ENCODE measurements at places on chromosomes 7 and 10.

- DNase-seq: no peak
Measured at GRCh38 chr10:71973777-71974488, 9.7 kb downstream of the CHST3 start.

GRCh38 chr10:68043030-68043429 lies 32.1 kb downstream of the HERC4 start:
- no peak for DNase-seq

DNA sequence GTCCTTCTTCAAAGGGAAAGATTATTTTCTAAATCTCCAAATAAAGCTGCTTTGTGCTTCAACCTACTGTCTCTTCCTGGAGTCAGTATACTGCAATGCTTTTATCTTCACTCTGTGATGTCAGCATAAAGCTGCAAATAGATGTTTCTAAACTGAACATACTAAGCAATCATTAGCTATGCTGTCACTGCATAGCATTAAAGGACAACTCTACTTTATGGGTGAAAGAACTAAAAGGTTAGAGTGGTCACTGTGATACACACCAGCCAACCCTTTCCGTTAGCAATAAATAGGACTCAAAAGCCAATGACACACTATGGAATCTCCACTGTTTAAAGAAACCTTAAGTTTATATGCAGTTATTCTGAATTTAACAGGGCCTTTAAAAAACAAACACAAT lies 1.8 kb downstream of the CCDC186 start:
- no peak for DNase-seq

- DNase-seq: no peak
Measured at GRCh38 chr7:15839416-15840100, 153.1 kb upstream of the MEOX2 start.

- DNase-seq: no peak
Measured at GRCh38 chr10:26780793-26781601, 79.8 kb downstream of the ABI1 start.

DNA sequence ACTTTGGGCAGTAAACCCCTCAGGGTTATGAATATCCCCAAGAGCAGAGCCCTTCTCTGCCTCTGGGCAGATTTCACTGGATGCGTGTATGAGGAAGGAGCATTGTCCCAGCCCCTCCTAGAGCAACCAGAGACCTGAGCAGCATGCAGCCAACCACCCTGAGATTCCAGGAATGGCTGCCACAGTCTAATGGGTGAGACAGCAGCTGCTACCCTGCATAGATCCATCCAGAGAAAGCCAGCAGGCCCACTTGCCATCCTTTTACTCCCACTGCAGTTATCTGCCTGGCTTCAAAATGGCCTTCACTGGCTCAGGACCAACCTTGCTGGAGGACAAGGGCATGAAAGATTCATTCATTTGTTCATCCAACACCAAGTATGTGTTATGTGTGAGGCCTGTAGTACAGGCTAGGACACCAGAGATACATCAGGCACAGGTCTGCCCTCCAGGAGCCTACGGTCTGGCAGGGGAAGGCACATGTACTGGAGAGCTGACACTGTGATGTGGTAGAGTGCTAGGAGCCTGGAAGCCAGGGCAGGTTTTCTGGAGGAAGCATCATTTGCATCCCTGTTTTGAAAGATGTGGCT lies 26.2 kb upstream of the C10orf105 start:
- no peak for DNase-seq

DNA sequence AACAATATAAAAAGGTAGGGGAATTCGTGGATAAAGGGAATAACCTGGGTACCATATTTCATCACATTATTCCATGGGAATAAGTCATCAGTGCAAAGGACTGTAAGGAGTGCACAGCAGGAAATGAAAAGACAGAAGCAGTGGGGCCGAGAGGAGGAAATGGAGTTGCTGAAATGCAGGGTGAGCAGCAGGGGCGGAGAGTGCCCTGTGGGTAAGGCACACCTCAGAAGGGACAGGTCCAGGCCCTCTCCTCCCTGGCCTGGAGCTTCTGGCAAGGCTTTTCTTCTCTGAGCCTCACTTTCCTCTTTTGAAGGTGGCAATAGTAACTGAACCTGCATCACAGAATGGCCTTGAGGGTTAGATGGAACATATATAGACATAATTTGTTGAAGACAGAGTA lies 26.2 kb downstream of the IKZF1 start:
- DNase-seq: no peak

DNA sequence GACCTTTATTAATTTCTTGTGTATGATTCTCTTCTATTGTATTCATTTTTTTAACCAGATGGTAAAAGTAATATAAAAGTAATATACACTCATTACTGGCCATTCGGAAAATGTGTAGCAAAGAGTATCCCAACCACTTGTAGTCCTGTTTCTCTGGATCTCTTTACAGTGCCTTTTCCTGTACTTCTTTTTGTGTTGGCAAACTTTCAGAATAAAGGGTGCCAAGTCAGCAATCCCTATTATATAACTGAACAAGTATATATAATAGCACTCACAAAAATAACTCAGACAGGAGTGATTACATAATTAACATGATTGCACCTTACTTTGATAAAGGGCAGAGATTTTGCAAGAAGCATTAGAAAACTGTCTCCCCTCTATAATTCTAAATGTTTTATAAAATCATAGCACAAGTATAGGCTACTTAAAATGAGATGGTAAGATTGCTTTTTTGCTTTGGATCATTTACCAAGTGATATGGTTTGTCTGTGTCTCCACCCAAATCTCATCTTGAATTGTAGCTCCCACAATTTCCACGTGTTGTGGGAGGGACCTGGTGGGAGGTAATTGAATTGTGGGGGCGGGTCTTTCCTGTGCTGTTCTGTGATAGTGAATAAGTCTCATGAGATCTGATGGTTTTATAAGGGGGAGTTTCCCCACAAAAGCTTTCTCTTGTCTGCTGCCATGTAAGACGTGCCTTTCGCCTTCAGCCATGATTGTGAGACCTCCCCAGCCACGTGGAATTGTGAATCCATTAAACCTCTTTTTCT lies 41.5 kb upstream of the EPC1 start:
- no peak for DNase-seq

- no peak for DNase-seq
Measured at GRCh38 chr7:144399946-144400345, 3.5 kb downstream of the NOBOX start.

GRCh38 chr10:117442521-117442920 lies 67.3 kb upstream of the PDZD8 start:
- DNase-seq: no peak

DNA sequence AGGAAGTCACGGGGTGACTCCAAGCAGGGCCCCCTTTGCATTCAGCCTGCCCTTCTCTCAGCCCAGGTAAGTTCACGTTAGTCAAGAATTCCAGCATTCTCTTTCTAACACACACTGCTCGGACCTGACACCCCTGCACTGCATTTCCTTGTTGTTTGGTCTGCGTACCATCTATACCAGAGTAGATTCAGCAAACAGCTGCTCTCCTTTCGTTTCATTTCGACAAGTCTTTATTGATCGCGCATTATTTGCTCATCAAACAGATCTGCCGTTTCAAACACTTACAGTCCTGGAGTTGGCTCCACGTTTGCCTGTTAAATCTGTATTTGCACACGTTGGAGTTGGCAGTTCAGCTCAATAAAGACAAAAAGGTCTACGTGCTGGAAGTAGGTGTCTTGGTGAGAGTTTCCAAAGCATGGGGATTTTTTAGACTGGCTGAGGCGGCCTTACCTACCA lies 495.1 kb downstream of the RPS24 start:
- DNase-seq: no peak

GRCh38 chr10:124909563-124909962 lies 32.4 kb upstream of the ZRANB1 start:
- DNase-seq: no peak

Data from stimulated activated CD8-positive, alpha-beta memory T cell treated with anti-CD3 and anti-CD28 coated beads, Interleukin-7, amount 100 ng/mL, for 24 hours (primary cell).